ENCODE measurements at places on chromosomes 5 and 9.
A peak's percentile ranks its signal among the peaks of the same experiment; 100 is the strongest.

- no peak for DNase-seq
Observed at GRCh38 chr5:38780945-38781344, 64.9 kb upstream of the OSMR start.

DNA sequence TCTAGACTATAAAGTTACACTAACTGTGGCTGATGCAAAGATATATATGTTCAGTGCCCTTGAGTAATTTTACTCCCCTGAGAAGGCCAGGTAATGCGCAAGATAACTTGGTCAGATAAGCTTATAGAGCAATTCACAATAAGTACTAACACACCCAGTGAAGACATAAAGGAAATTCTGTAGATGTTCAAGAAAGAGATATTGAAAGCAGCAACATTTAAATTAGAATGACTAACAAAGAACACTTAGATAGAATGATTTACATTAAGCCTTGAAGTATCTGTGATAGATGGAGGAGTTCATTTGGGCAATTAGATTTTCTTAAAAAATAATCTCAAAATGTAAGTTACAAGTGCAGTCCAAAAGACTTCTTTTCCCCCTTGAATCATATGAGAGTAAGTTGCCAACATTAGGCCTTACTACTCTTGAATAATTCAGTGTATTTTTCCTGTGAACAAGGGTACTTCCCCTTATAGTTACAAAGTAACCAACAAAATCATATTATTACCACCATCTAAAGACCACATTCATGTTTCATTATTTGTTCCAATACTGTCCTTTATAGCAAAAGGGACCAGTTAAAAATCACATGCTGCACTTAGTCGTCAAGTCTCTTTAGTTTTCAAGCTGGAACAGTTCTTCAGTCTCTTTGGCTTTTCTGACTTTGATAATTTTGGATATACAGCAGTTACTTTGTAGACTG, 44.4 kb upstream of the ELOVL7 start:
- no peak for DNase-seq

- DNase-seq, result no peak
Observed at GRCh38 chr9:75112789-75113188, 24.5 kb downstream of the OSTF1 start.

- no peak for DNase-seq
Observed at GRCh38 chr5:53313145-53313544, 167.3 kb upstream of the FST start.

- peak; percentile 80 for DNase-seq
Observed at GRCh38 chr9:70419556-70420440, 5.3 kb upstream of the KLF9 start.

DNA sequence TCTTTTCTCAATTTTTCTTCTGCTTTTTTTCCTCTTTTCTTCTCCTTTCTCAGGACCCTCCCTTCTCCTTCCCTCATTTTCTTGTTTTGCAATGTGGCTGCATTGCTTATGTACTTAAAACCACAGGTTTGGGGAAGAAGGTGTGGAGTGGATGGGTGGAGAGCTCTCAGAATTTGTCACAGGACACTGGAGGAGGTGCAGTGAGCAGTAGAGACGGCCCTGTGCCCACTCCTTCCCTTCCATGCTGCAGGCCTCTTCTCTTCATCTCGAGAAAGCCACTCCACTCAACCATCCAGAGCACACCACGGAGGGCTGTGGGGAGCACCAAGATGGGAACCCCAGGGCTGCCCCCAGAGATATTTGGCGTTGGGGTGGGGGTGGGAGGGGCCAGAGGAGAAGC, 92.3 kb downstream of the FSTL4 start:
- DNase-seq, result no peak

GRCh38 chr9:106913276-106913675, 50.3 kb downstream of the ZNF462 start:
- no peak for DNase-seq

DNA sequence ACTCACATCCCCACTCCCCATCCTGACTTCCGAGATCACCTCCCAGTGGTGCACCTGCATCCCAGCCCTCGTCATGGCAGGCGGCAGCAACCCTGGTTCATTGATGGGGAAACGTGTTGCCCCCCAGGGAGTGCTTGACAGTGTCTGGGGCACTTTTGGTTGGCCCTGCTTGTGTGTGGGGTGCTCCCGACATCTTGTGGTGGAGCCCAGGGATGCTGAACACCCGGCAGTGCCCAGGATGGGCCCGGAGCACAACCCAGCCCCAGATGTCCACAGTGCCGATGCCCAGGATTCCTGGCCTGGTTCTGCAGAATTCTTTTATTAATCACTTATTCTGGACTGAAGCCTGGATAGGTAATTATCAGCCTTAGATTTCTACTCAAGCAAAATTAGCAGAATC, 3.7 kb downstream of the MRPL36 start:
- DNase-seq, result no peak

- no peak for DNase-seq
Observed at GRCh38 chr9:128114326-128115186, 13.0 kb downstream of the PTGES2 start.

- no peak for DNase-seq
Observed at GRCh38 chr5:83474991-83475390, 3.4 kb downstream of the VCAN start.

DNA sequence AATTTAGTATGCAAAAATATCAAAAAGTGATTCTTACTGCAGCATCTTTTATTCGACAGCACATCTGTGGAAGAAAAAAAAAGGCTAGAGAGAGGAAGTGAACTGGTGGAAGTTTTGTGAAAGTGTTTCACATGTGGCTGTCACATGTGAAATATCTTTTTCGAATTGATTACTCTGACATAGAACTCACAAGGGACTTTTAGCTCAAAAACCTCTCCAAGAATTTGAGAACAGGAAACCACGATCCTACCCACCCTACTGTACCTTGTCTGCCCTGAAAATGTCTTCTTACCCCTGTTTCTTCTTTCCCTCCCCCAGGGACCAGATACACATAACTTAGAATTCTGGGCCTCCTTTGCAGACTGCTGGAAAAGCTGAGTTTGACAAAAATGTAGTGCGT, 106.5 kb upstream of the PRRC1 start:
- DNase-seq, result no peak

DNA sequence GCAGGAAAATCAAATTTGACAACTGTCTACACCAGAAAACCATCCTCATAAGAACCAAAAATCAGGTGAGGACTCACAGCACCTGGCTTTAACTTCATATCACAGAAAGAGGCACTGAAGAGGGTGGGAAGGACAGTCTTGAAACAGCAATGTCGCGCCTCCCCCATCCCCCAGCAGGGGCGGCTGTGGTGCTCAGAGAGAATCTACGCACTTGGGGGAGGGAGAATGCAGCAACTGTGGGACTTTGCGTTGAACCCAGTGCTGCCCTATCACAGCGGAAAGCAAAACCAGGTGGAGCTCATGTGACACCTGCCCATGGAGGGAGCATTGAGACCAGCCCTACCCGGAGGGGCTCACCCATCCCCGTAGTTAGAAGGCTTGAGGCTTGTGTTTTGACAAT, 191.8 kb downstream of the MSX2 start:
- no peak for DNase-seq

- no peak for DNase-seq
Observed at GRCh38 chr5:116645627-116646026, 71.0 kb upstream of the SEMA6A start.

GRCh38 chr5:54526604-54527288, 9.2 kb downstream of the SNX18 start:
- no peak for DNase-seq

DNA sequence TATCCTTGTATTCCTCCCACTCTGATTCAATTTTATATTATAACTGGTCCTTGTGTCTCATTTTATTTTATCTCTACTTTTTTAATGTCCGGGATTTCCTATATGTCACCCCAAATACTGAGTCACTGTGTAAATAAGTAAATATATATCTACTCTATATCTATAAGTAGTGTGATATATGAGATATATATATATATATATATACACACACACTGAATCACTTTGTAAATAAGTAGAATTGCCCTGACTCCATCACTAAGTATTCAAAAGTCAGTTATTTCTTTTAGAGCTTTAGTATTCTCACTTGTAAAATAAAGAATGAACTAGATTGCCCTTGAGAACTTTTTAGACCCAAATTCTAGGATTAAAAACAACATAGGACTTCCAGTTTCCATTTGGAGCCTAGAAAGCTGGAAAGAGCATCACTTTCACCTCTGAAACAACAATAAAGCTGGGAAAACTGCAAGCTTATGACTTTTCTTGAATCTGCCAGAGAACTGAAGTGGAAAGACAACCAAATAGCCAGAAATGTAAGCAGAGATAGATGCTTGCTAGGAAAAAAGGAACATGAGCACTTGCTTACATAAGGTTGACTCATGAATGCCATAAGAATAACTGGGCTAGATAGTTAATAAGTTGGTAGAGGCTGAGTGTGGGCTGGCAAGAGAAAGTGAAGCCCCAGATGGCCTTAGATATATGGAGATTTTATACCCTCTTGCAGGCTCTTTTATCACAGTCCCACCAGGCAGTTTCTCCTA, 171.1 kb upstream of the TLX3 start:
- no peak for DNase-seq

- no peak for DNase-seq
Observed at GRCh38 chr9:98880311-98881015, 63.2 kb upstream of the COL15A1 start.

DNA sequence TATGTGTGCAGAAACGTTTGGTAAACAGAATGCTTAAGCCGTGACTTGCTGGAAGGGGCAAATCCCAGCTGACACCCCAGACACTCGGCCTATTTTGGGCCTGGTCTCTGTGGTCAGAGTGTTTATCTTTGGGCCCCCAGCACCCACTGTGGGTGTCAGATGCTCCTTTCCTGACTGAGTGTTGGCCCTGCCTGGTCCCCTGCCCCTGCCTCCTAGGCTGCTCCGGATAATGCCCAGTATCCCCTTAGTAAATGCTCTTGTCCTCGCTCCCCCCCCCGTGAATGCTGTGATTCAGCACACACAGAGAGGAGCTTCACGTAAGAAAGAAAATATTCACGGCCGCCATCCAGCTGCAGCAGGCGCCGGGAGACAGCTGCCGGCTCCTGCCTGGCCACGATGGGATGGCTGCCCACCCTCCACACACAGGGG, 11.3 kb upstream of the ANGPTL2 start:
- no peak for DNase-seq

DNA sequence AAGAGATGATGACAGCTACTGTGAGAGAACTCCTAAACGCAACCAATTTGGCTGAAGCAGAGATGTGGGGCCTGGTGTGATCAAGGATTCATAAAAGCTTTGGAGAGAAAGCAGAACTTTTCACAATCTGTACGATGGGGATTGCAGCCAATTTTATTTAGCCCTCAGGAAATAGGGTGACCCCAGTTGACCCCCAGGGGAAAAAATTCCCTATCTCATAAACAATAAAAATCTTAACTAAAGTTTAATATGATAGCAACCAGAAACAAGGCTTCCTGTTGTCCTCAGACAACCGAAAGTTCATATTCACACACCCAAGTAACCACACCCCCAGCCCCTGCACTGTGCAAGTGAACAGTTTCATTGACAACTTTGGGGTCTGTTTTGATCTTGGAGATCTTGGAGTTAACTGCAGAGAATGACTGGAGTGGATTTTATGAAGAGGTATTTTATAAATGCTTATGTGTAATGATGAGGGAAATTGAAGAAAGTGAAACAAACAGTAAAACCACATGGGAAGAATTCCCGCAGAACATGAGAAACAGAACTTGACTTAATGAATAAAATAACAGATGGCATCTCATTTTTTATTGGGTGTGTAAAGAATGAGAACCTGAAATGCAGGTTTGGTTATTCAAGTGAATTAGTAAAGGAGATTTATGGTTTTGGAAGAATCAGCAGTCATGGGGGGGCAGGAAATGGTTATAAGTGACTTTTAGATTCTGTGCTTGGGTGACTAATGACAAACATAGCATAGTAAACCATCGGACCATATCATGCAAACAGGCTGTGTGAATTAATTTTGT, 94.5 kb downstream of the PDE4D start:
- DNase-seq, result no peak

- no peak for DNase-seq
Observed at GRCh38 chr5:138981586-138981985, 106.5 kb upstream of the LRRTM2 start.

DNA sequence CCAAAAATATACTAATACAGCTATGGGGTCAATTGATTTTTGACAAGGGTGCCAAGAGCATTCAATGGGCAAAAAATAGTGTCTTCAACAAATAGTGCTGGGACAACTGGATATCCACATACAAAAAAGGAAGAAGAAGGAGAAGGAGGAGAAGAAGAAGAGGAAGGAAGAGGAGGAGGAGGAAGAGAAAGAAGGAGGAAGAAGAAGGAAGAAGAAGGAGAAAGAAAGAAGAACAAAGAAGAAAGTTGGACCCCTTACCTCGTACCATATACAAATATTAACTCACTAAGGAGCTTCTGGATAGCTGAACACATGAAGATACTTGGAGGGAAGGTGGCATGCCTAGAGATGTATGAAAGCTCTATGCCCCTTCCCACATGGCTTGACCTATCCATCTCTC, 17.2 kb upstream of the DELE1 start:
- DNase-seq, result no peak

GRCh38 chr5:39461007-39461682, 36.4 kb upstream of the DAB2 start:
- no peak for DNase-seq

GRCh38 chr9:80062567-80062966, 490.8 kb downstream of the TLE4 start:
- no peak for DNase-seq

DNA sequence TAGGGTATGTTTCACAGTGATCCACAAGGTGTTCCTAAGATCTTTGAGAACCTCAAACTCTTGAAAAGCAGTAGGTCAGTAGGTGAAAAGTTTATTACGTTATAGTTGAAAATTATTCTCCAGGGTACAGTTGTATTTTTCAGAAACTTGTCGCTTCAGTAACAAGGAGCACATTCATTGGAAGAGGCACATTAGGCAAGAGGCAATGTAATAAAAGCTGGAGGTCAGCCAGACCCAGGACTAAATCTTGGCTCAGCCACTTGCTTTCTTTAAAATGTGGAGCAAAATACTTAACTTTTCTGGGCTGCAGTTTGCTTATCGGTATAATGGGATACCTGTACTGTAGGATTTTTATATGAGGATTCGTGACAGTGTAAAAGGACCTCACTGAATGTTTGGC, 45.6 kb downstream of the TLE4 start:
- no peak for DNase-seq

GRCh38 chr9:135956802-135957174, 4.4 kb downstream of the UBAC1 start:
- no peak for DNase-seq

GRCh38 chr5:176620333-176620981, 9.9 kb downstream of the SNCB start:
- DNase-seq, result no peak

- no peak for DNase-seq
Observed at GRCh38 chr5:133293960-133294359, 242.1 kb downstream of the HSPA4 start.

DNA sequence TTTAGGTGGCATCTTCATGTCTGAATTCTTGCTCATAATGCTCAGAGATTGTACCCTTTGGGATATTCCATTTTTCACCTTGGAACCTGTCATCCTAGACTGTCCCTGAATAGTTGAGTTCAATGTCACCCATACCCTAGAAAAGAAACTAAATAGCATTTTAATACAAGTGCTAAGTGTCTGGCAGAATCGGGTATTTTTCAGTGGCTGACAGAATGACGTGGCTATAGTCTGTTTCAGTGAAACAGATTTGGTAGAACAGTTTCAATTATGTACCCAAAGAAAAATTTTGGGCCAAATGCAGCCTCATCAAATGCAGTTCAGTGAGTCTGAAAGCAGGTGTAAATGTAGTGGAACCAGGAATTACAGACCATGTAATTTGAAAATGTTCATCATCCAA, 1041.2 kb downstream of the DTWD2 start:
- DNase-seq, result no peak

Data from stimulated activated CD8-positive, alpha-beta memory T cell treated with anti-CD3 and anti-CD28 coated beads, Interleukin-7, amount 100 ng/mL, for 1 hour (primary cell).